ENCODE measurements at places on chromosomes 2 and 18.

- DNase-seq: no peak
Observed at GRCh38 chr2:105643405-105644173, 101.1 kb upstream of the NCK2 start.

DNA sequence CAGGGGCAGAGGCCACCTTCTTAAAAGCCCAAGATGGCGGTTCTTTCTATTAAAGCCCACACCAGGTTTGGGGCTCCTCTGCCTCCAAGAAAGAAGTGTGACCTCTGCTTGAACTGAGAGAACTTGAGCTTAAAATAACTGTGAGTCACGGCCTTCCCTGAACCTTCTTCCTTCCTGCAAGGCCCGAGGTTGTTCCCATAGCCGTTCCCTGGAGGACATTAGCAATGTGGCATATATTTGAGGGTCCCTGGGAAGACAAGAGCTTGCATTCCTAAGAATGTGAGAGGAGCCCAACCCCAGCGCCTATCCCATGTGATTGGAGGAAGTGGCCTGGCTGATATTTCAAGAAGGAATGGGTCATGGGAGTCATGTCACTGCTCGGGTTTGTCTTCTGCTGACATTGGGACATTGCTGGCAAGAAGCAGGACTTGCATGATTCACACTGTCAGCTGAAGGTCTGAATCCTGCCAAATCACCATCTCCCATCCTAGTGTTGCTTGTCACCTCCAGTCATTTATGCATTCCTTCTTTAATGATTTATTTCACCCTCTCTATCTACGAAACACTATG, 168.1 kb downstream of the TRIB2 start:
- no peak for DNase-seq

GRCh38 chr2:95350774-95351597, 51.5 kb upstream of the FAHD2A start:
- DNase-seq: no peak

DNA sequence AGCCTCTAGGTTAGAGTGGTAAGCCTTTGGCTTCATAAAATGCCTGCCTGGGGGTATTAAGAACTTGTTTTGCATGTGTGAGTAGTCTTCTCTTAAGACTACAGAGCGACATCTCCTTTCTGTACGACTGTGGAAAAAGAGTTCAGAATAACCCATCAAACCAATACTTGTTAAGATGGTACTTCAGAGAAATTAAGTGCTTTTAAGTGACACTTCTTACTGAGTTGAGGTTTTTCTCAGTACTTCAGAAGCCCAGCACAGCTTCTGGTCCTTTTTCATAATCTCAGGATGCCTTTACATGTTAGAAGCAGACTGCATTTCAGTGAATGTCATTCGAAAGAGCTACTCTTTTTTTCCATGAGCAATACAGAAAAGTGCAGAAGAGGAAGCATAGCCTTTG, 10.8 kb downstream of the XRCC5 start:
- DNase-seq: no peak

DNA sequence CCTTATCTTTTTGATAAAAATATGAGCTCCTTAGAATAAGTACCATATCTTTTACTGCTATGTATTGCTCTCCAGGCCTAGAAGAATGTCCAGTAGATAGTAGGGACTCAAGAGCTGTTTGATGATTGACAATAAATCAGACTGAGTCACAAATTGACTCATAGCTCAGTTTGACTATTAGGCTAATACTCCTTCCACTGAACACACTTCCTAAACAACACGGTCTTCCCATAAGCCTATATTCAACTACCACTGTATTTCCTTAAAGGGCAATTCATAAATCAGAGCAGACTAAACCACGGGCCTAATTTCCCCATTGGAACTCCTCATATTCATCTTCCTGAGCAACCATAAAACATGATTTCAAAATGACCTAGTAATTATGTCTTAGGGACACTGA, 258.5 kb downstream of the ALK start:
- DNase-seq: no peak

DNA sequence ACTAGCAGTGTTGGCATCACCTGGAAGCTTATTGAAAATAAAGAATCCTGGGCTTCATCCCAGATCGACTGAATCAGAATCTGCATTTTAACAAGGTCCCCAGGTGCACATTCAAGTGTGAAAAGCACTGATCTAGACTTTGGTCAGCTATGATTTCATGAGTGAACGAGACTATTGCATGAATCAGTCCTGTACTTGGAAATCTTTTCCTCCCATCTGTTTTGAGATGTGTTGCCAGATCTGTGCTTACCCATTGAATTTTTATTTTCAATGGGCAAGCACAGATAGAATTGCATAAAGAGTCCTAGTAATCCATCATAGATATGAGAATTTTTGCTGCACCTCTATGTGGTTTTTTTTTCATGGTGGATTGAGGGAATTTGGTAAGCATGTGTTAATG, 64.0 kb downstream of the PMS1 start:
- no peak for DNase-seq

- no peak for DNase-seq
Observed at GRCh38 chr2:159738509-159739390, 26.4 kb downstream of the MARCHF7 start.

GRCh38 chr2:47232738-47233415, 77.8 kb upstream of the STPG4 start:
- DNase-seq: no peak

DNA sequence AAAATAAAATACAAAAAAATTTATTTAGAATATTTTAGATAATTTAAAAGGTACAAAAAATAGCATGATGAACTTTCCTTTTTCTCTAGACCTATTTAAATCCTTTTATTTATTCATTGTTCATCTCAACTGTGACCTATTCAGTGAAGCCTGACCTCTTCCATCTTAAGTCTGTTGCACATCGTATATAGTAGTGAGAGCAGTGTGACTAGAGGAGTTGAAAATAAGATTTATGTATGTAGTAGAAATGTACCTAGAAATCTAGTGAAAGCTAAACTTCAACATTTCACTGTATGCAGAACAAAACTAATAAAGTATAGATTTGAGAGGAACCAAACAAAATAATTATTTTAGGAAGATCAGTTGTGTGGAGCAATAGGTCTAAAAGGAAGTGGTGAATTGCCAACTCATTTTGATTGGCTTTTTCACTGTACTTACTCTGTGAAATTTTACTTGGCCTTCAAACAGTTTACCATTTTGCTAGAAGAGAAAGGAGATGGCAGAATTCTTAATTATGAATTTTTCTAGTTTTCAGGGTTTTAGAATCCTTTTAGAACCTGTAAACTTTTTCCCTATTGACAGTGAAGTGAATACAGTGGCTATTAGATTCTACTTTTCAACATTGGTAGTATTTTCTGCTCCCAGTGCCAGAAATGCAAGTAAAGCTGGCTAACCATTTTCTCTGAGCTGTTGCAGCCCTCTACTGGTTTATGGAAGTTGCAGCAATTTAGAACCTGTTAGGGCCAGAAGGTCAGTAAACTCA, 11.0 kb downstream of the ANKRD12 start:
- peak; percentile 51 for DNase-seq

DNA sequence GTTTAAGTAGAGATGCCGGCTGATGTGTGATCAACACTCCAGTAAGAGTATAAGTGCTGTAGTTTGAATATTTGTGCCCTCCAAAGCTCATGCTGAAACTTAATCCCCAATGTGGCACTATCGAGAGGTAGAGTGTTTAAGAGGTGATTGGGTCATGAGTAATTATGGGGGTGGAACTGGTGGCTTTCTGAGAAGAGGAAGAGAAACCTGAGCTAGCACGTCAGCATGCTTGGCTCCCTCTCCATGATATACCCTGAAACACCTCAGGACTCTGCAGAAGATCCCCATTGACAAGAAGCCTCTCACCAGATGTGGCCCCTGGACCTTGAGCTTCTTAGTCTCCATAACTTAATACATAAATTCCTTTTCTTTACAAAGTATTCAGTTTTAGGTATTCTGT, 584.8 kb downstream of the TSN start:
- no peak for DNase-seq

GRCh38 chr18:51614033-51614432, 416.6 kb upstream of the MEX3C start:
- no peak for DNase-seq

- no peak for DNase-seq
Observed at GRCh38 chr2:240505910-240506309, 51.9 kb downstream of the ANKMY1 start.

DNA sequence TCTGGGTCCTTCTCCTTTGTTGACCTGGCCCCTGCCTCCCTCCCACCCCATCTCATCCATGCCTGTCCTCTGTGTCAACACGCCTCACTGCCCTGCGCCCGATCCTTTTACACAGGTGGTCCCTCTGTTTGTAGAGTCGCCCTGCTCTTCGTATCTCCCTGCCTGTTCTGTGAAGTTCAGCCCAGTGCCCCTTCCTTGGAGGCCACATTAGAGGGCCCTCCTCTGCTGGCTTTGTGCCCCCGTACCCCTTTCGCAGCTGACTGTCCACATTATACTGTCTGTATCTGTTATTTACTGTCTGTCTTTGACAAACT, 25.5 kb downstream of the ASAP2 start:
- DNase-seq: no peak

DNA sequence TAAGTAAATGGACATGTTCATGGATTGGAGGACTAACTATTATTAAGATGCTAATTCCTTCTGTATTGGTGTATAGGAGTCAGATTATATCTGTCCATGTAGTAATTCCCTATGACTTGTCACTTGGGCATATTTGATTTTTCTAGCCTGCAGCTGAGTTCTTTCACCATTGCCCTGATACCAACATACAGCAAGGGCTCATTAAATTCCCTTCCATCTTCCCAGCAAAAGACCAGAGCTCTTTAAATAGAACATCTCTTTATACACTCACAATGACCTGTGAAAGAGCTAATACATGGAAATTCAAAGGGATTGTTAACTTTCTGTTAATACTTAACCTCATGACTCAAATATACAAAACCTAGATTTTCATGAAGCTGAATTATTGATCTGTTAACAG, 492.3 kb upstream of the VRK2 start:
- DNase-seq: no peak

GRCh38 chr2:108637304-108637669, 82.0 kb upstream of the RANBP2 start:
- DNase-seq: no peak

- DNase-seq: no peak
Observed at GRCh38 chr2:142878031-142878678, 691 bp downstream of the KYNU start.

DNA sequence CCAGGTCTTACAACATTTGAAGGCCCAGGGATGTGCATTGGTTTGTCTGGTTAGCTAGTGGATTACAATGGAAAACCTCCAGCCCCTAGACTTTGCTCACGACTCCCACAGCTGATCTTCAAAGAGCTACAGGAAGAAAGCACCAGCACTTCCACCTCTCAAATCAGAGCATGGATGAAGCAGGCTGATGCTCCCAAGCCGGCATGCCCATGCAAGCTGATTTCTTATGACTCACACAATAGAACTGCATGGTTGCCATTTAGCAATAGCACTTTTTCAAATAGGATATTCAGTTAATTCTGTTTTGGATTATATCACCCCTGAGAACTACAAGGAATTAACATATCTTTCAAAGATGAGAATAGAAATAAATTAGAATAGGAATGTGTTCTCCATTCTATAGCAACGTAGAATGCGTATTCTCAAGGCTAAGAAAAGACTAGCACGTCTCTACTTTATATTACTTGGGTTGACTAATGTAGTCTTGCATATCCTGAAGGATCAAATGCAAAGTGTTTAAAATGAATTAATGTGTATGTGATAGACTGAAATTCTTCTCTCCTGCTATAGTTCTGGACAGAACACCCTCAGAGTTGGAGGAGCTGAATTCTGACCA, 292.4 kb downstream of the TRIB2 start:
- no peak for DNase-seq

- DNase-seq: no peak
Observed at GRCh38 chr2:26850000-26850431, 2.1 kb downstream of the DPYSL5 start.

DNA sequence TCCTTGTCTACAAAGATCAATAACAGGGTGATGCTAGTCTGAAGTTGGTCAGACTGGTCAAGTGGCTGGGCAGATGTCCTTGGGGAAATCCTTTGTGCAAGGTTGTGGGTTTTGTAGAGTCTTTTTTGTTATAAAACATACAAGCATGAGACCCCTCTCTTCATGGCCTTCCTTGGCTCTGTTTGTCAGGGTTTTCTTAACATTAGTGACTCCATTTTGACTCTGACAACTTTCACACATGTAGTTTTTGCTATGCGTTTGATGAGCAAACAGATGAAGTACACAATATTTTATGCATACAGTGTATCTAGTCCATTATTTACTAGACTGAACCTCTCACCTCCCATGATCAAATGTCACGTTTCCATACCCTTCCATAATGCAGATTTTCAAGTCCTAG, 151.2 kb upstream of the KLF7 start:
- no peak for DNase-seq

DNA sequence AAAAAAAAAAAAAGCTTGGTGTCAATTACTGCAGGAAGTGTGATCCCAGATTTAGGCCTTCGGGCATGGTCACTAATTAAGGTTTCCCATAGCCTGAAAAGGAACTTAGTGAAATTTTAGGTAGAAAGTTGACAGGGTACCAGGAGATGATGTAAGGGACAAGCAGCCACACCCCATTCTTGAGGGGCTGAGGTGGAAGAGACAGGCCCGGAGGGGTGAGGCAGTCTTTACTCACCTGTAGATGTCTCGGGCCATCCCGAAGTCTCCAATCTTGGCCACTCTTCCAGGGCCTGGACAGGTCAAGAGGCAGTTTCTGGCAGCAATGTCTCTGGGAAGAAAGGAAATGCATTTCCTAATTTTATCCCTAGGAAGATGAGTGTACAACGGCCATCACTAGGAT, 94.3 kb downstream of the CLIP4 start:
- DNase-seq: no peak

GRCh38 chr2:232870766-232871371, 805 bp downstream of the SNORC start:
- DNase-seq: no peak

- DNase-seq: peak; percentile 7
Observed at GRCh38 chr2:179861416-179862067, at the start of gene ZNF385B. Gene ZNF385B (minus strand): TSS chr2:179861612.

GRCh38 chr2:3738454-3738853, 35.1 kb downstream of the DCDC2C start:
- no peak for DNase-seq

GRCh38 chr2:169715379-169716237, 18.0 kb upstream of the KLHL23 start:
- DNase-seq: no peak

GRCh38 chr2:63678085-63678484, 89.3 kb downstream of the MDH1 start:
- no peak for DNase-seq

DNA sequence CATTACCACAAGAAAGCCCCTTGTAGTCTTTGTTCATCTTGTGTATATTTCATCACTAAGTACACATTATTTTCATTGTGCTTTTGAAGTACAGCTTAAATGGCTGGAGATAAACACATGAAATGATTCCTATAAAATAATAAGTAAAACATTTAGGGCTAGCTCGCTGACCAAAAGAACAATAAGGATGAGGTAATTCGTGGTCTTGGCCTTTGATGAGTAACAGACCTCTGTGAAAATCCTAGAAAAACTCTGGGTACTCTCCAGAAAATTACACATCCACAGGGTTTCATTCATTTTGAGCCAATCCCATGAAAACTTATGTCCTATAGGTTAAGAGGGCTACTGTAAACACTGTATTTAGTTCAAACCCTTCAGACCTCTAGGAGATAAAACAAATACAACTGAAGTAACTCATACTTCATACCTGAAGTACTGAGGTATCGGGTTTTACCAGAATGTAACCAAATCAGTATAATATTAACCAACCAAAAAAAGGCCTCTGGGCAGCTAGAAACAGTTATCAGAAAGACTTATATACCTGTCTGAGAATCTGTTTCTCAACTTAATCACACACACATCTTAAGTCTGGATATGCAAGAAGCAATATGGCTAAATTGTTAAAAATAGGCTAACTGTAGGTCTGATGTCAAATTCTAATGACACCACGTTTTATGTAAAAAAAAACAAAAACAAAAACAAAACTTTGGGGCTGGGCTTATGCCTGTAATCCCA, 31.0 kb downstream of the CFAP36 start:
- DNase-seq: no peak

Data from germinal center (tissue), 1 donor.